ENCODE measurements at places on chromosomes 2 and 18. TPM values are rescaled to one million over a fixed set of nuclear protein-coding genes. Genes with fewer than 3 reads are reported as not detected.

DNA sequence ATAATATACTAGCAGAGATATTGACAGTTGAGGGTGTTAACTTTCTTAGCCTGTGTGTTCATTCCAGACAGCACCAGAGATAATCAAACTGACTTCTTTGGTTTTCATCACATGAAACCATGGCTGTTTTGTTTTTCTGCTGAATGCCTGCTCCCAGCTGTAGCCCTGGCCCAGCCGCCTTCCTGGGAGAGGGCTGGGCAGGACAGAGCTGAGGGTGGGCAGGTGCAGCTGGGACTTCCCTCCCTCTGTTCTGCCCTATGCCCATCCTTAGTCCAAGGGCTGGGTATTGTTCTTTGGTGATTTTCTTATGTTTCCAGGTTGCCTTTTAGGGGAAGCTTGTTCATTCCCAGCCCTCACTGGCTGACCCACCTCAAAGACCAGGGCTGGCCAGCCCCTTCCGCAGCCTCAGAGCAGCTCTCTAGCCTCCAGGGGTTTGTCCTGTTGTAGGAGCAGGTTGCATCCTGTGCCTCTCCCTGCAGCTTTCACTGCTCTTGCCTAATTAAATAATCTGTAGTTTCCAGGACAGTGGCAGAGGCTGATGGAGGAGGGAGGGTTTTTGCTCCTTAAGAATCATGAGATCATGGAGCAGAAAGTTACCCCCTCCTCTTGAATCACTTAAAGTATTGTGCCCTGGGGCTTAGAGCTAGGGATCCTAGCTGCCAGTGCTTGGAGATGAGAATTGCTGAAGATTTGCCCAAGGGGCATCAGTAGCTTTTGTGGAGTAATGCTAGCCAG, 61.4 kb downstream of the MTCL1 start:
- H3K36me3 ChIP-seq, result no peaks in the 10 kb centered on the region
- H3K27ac ChIP-seq, result no peak overlapping the region
- no peak overlapping the region for H3K4me3 ChIP-seq
- peaks cover 9% of the 10 kb centered on the region for H3K27me3 ChIP-seq
- DNase-seq, result no peak
- H3K4me1 ChIP-seq, result no peaks in the 10 kb centered on the region

- peaks cover 27% of the 10 kb centered on the region for H3K4me1 ChIP-seq
- H3K4me3 ChIP-seq, result no peak overlapping the region
- peaks cover 6% of the 10 kb centered on the region for H3K27me3 ChIP-seq
- no peak for DNase-seq
Measured at GRCh38 chr18:8741117-8741516, 35.8 kb downstream of the MTCL1 start.

- H3K27me3 ChIP-seq, result no peaks in the 10 kb centered on the region
- H3K4me1 ChIP-seq, result no peaks in the 10 kb centered on the region
- no peaks in the 10 kb centered on the region for H3K36me3 ChIP-seq
- H3K4me3 ChIP-seq, result no peak overlapping the region
Measured at GRCh38 chr2:208488686-208489564, 82.3 kb downstream of the PTH2R start.

DNA sequence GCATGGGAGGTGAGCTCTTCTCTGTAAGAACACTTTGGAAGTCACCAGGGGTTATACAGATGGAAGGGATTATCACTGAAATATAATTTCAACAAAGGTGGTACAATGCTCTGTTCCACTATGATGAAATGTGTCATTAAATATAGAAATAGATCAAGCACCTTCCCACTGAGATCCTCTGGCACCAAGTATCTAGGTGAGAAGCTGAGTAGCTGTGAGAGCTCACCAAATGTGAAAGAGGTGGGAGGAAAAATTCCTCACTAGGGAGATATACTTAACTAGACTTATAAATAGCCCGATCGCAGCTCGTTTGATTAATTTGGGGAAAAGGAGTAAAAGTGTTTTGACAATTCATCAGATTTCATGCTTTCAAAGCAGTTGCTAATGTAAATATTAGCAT, 247.6 kb downstream of the SMAD2 start:
- H3K27me3 ChIP-seq, result peaks cover 6% of the 10 kb centered on the region
- H3K4me3 ChIP-seq, result no peak overlapping the region
- no peak overlapping the region for H3K27ac ChIP-seq

- no peak overlapping the region for H3K4me3 ChIP-seq
- H3K36me3 ChIP-seq, result no peaks in the 10 kb centered on the region
- H3K27ac ChIP-seq, result no peak overlapping the region
- H3K4me1 ChIP-seq, result no peaks in the 10 kb centered on the region
Measured at GRCh38 chr2:79131687-79132086, 11.4 kb downstream of the REG1A start.

GRCh38 chr2:165743442-165743841, 50.6 kb downstream of the GALNT3 start:
- H3K27me3 ChIP-seq, result no peaks in the 10 kb centered on the region
- no peak overlapping the region for H3K27ac ChIP-seq
- peaks cover 2% of the 10 kb centered on the region for H3K4me1 ChIP-seq
- H3K4me3 ChIP-seq, result no peak overlapping the region
- peaks cover 6% of the 10 kb centered on the region for H3K36me3 ChIP-seq
- no peak for DNase-seq

MOB4 gene
- total RNA-seq, result 17.2 TPM

KCNS3 gene
- not detected for total RNA-seq

FAM237A gene
- total RNA-seq, result not detected
